SK-N-SH (cell line): ENCODE measurements at places on chromosomes 3 and 15. TPM values are rescaled to one million over a fixed set of nuclear protein-coding genes. Genes with fewer than 3 reads are reported as not detected.

Gene TNFAIP8L3
- 0.08 and 0.13 TPM in 2 replicates for polyA plus RNA-seq

Gene FXR1
- 114 and 132 TPM in 2 replicates for polyA plus RNA-seq

Gene PKM
- polyA plus RNA-seq = 1,453 and 1,539 TPM in 2 replicates

Gene CSPG4
- polyA plus RNA-seq = 0.28 and 0.35 TPM in 2 replicates

Gene PLCH1
- polyA plus RNA-seq = 0.08 and 0.26 TPM in 2 replicates

Gene ETFA
- polyA plus RNA-seq = 122 and 164 TPM in 2 replicates

Gene PLA2G4E
- polyA plus RNA-seq = not detected in 2 replicates

Gene CYP1A2
- not detected in 2 replicates for polyA plus RNA-seq

Gene KPNA1
- 21.6 and 32.0 TPM in 2 replicates for polyA plus RNA-seq

Gene EFCAB12
- polyA plus RNA-seq = 0.26 and 0.38 TPM in 2 replicates

Gene TNK2
- 11.3 and 17.3 TPM in 2 replicates for polyA plus RNA-seq

Gene NOP10
- polyA plus RNA-seq = 440 and 583 TPM in 2 replicates

Gene SRGAP3
- polyA plus RNA-seq = 2.8 and 3.0 TPM in 2 replicates

Gene OIP5
- polyA plus RNA-seq = 7.2 and 8.4 TPM in 2 replicates

GRCh38 chr3:157347577-157348303, 88.9 kb upstream of the PTX3 start:
- no peak overlapping the region for H3K27ac ChIP-seq
- H3K36me3 ChIP-seq = no peaks in the 10 kb centered on the region
- H3K4me1 ChIP-seq = no peaks in the 10 kb centered on the region
- H3K4me3 ChIP-seq = no peak overlapping the region
- no peaks in the 10 kb centered on the region for H3K27me3 ChIP-seq
- no peak for DNase-seq

GRCh38 chr3:15372918-15373317, 40.5 kb upstream of the SH3BP5 start:
- H3K4me3 ChIP-seq = no peak overlapping the region
- DNase-seq = no peak
- no peaks in the 10 kb centered on the region for H3K36me3 ChIP-seq
- no peak overlapping the region for H3K27ac ChIP-seq
- no peaks in the 10 kb centered on the region for H3K4me1 ChIP-seq

- H3K4me3 ChIP-seq = no peak overlapping the region
- no peaks in the 10 kb centered on the region for H3K36me3 ChIP-seq
- no peak overlapping the region; the same call in 1 of the 2 replicates for H3K27ac ChIP-seq
- no peaks in the 10 kb centered on the region for H3K27me3 ChIP-seq
Measured at GRCh38 chr3:177538048-177538749, 340.9 kb upstream of the TBL1XR1 start.

GRCh38 chr15:31930967-31931366, 99.3 kb upstream of the CHRNA7 start:
- no peaks in the 10 kb centered on the region for H3K27me3 ChIP-seq
- DNase-seq = no peak
- H3K4me1 ChIP-seq = no peaks in the 10 kb centered on the region; the same call in 1 of the 2 replicates
- no peak overlapping the region for H3K4me3 ChIP-seq
- no peak overlapping the region for H3K27ac ChIP-seq

- no peaks in the 10 kb centered on the region; the same call in 1 of the 2 replicates for H3K4me1 ChIP-seq
- no peak overlapping the region for H3K4me3 ChIP-seq
- DNase-seq = no peak
- no peak overlapping the region for H3K27ac ChIP-seq
Measured at GRCh38 chr15:43249699-43250203, 17.0 kb downstream of the TGM5 start.

DNA sequence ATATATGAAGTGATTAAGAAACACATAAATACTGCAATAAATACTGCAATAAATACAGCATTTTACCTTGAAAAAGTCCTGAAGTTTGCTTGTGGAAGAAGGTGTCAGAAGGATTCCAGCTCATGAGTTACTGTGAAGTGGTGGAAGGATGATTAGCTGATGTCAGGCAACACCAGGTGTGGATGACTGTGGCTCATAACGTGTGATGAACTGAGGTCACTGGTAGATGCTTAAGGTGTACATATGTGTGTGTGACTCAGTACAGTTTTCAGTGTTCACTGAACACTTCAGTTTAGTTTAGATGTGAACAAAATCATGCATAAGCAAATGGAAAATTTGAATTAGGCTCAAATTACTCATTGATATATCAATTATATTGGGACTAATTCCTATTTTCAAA, 1045.0 kb downstream of the NTRK3 start:
- H3K36me3 ChIP-seq = no peaks in the 10 kb centered on the region
- DNase-seq = no peak
- H3K4me3 ChIP-seq = no peak overlapping the region
- H3K4me1 ChIP-seq = no peaks in the 10 kb centered on the region; the same call in 1 of the 2 replicates
- H3K27me3 ChIP-seq = no peaks in the 10 kb centered on the region

- DNase-seq = peak; percentile 58
- no peak overlapping the region for H3K27ac ChIP-seq
- no peaks in the 10 kb centered on the region for H3K27me3 ChIP-seq
- H3K4me3 ChIP-seq = no peak overlapping the region
- H3K4me1 ChIP-seq = peaks cover 6% of the 10 kb centered on the region; the same call in 1 of the 2 replicates
- H3K36me3 ChIP-seq = no peaks in the 10 kb centered on the region
Measured at GRCh38 chr3:49899815-49900214, 3.9 kb downstream of the MST1R start.

DNA sequence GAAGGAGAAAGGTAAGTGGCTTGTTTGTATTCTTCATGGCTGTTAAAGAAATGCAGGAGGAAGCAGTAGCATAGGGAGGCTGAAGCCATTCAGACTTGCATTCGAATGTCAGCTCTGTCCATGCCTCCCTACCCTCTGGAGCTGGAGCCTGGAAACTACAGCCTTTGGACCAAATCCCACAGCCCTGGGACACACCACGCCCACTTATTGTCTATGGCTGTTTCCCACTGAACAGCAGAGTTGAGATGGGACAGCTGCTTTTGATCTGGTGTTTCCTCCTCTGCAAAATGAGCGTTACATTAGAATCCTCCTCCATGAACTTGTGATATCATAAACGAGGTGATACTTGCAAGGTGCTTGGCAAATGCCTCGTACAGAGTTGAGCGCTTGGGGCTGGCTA, 3.6 kb downstream of the FAM107A start:
- no peaks in the 10 kb centered on the region for H3K27me3 ChIP-seq
- H3K4me1 ChIP-seq = no peaks in the 10 kb centered on the region
- no peaks in the 10 kb centered on the region for H3K36me3 ChIP-seq
- no peak overlapping the region for H3K27ac ChIP-seq
- H3K4me3 ChIP-seq = no peak overlapping the region

GRCh38 chr3:102141096-102141927, 292.0 kb downstream of the NFKBIZ start:
- DNase-seq = no peak
- H3K36me3 ChIP-seq = no peaks in the 10 kb centered on the region
- H3K4me3 ChIP-seq = no peak overlapping the region
- no peak overlapping the region for H3K27ac ChIP-seq

DNA sequence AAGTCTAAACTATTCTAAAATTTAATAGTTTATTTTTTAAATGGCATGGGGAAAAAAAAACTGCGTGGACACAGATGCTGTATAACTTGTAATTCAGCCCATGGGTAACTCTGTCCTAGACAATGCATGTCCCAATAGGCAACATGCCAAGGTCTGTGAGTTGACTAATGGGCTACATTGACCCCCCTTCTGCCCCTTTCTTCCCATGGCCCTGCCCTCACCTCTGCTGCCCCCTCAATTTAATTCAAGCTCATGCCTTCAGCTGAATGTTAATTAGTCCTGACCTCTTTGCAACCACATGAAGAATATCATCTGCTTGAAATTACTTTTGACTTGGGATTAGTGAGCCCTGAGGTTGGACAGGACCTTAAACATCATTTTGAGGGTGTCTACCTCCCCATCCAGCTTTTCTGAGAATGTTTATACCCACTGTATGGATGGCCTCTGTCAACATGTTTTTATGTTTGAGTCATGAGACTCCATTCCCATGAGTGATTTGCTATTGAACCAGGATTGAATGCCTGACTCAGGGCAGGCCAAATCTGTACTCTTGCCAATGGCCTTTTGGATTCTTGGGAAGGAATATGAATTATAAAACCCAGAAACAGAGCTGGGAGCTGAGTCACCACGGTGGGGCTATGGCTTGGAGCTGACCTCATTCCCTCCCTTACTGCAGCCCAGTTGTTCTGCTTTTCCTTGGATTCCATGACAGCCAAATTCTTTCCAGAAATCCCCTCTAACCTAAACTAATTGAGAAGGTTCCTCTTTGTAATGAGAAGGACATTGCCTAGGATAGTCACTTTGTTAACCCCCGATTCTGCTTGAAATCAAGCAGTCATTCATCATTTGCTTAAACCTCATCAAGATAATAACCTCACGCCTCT, 33.5 kb upstream of the PDE8A start:
- DNase-seq = no peak
- H3K4me3 ChIP-seq = peak overlapping the region; percentile 5; the same call in 1 of the 2 replicates
- no peaks in the 10 kb centered on the region for H3K27me3 ChIP-seq
- no peaks in the 10 kb centered on the region for H3K36me3 ChIP-seq
- no peaks in the 10 kb centered on the region; the same call in 1 of the 2 replicates for H3K4me1 ChIP-seq

DNA sequence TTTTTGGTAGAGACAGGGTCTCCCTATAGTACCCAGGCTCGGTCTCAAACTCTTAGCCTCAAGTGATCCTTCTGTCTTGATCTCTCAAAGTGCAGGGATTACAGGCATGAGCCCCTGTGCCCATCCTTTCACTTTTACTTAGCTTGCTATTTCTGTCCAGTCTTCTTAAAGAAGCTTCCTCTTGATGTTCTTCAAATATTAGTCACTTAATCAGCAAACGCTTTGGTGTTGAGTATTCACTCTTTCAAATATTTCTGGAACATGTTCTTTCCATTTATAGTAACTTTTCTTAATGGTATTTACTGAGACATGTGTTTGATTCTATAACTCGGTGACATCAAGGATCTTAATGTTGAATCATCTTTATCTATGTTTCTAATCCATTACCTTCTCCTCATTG, 122.1 kb downstream of the CNTN6 start:
- no peaks in the 10 kb centered on the region for H3K27me3 ChIP-seq
- H3K4me1 ChIP-seq = no peaks in the 10 kb centered on the region; the same call in 1 of the 2 replicates
- H3K27ac ChIP-seq = no peak overlapping the region
- no peak for DNase-seq

GRCh38 chr3:79383402-79384012, 384.3 kb downstream of the ROBO1 start:
- H3K36me3 ChIP-seq = no peaks in the 10 kb centered on the region
- H3K4me3 ChIP-seq = no peak overlapping the region

- H3K36me3 ChIP-seq = no peaks in the 10 kb centered on the region
- H3K27ac ChIP-seq = peak overlapping the region; percentile 75
- peak; percentile 88 for DNase-seq
- H3K4me3 ChIP-seq = peak overlapping the region; percentile 54; the same call in 1 of the 2 replicates
Measured at GRCh38 chr3:125916376-125916978, 52.5 kb upstream of the ROPN1B start.

DNA sequence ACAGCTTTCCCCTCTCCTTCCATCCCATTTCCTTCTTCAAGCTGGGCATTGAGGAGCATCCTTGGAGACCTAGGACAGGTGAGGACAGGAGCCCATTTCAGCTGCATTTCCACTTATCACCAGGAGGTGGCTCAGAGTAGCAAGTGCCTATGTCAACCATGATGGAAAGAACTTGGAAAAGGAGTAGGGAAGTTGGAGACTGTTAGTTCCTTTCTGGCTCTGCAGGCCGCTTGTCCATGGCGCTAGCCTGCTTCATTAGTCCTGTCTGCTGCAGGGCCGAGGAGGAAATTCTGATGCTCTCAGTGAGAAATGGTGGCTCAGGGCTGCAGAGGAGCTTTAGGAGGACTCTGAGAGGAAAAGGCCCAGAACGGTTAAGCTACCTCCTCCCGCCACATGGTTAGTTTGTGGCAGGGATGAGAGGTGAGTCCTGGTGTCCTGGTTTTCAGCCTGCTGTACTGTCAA, 7.0 kb upstream of the CD276 start:
- peak; percentile 60 for DNase-seq
- H3K36me3 ChIP-seq = no peaks in the 10 kb centered on the region
- H3K27ac ChIP-seq = no peak overlapping the region
- no peaks in the 10 kb centered on the region for H3K4me1 ChIP-seq
- H3K27me3 ChIP-seq = peaks cover 22% of the 10 kb centered on the region
